ENCODE measurements at places on chromosomes 11 and 22. TPM values are rescaled to one million over a fixed set of nuclear protein-coding genes. Genes with fewer than 3 reads are reported as not detected.
A peak's percentile ranks its signal among the peaks of the same experiment; 100 is the strongest.

- no peaks in the 10 kb centered on the region for H3K27me3 ChIP-seq
- peak overlapping the region; percentile 40 for H3K27ac ChIP-seq
- peaks cover 41% of the 10 kb centered on the region for H3K36me3 ChIP-seq
These were observed 17.3 kb downstream of the PIK3IP1 start for GRCh38 chr22:31275018-31275417.

- H3K27me3 ChIP-seq = no peaks in the 10 kb centered on the region
- H3K4me3 ChIP-seq = no peak overlapping the region
- no peak for DNase-seq
- no peaks in the 10 kb centered on the region for H3K4me1 ChIP-seq
These were observed 165.0 kb upstream of the TRPC6 start for GRCh38 chr11:101748572-101749344.

The MLC1 gene
- total RNA-seq = 1.3 TPM

The TRIM6 gene
- total RNA-seq = 0.47 TPM

DNA sequence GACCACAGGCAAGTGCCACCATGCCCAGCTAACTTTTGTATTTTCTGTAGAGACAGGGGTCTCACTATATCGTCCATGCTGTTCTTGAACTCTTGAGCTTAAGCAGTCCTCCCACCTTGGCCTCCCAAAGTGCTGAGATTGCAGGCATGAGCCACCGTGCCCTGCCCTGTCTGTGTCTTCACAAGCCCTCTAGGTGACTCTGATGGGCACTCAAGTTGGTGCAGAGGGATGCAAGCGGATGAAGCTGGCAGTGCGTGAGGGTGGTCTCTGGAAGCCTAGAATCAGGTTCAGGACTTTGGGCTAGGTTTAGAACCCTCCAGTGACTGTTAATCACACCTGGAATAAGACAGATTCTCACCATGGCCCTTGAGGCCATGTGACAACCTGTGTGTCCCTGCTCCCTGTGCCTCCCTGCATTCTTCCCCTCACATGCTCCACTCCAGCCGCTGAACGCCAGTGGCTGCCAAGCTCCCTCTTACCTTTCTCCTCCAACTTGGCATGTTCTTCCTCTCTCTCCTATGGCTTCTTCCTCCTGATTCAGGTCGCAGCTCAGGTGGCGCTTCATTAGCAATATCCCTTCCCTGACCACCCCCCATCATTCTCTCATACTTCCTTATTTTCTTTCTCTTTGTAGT is 242.3 kb upstream of the TBCEL start:
- no peaks in the 10 kb centered on the region for H3K4me1 ChIP-seq
- no peaks in the 10 kb centered on the region for H3K36me3 ChIP-seq
- no peak overlapping the region for H3K4me3 ChIP-seq
- H3K27me3 ChIP-seq = peaks cover 15% of the 10 kb centered on the region
- DNase-seq = no peak

DNA sequence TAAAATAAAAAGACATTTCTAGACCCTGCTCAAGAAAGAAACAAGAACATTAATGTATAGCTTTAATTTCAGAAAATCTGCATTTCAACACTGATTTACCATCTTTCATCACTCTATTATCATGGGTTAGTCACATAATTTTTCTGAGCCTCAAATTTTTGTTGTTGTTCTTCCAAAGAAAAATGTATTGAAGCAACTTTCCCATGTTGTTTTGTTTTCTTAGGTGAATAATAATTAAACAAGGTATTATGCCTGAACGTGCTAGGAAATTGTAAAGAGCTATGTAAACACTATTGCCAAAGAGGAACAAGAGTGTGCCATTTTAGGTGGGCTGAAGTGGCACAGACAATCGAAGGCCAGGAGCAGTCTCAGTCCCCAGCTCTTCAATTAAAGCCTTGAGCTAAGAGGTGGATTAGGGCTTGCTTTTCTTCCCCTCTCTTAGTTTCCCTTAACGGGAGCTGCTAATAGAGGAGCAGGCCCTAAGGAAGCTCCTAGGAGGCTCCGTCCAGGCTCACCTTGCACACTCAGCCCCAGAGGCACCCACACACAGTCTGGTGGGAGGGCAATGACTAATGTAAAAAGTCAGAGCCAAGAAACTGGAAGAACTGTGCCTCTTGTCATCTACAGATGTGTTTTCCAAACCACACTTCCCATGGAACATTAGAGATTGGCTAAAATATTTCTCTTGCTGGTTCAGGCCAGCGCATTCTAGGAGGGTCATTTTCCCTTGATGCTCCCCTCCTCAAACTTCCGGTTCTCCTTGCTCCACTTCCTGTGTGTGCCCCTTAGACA is 8.8 kb upstream of the UBASH3B start:
- H3K27ac ChIP-seq = no peak overlapping the region
- no peak overlapping the region for H3K4me3 ChIP-seq
- no peaks in the 10 kb centered on the region for H3K4me1 ChIP-seq
- no peak for DNase-seq
- H3K27me3 ChIP-seq = no peaks in the 10 kb centered on the region
- no peaks in the 10 kb centered on the region for H3K36me3 ChIP-seq

DNA sequence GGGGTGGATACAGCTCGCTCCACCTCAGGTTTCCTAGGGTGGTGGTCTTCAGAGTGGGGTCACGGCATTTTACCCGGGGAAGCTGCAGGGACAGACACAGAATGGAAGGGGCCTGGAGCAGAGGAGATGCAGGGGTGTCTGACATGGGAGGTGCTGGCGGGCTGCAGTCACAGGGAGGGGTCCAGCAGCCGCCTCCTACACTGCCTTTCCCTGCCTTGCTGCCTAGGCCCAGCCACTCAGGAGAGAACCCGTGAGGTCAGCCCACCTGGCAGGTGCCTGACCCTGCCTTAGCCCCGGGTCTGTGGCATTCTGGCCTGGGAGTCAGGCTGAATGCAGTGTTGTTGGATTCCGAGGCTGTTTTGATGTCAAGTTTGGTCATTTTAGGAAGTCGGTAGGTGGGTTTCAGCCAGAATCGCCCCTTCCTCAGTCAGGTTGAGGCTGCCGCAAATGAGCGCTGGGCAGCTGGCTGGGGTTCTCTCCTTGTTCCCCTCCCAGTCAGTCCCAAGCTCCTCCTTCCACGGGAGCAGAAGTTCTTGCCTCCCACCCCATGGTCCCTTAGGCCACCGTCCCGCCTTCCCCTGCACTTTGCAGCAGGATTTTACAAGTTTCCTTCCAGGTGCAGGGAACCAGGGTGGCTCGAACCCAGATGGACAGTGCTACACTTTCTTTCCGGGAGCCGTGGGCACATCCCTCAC is 294.5 kb downstream of the TBC1D22A start:
- DNase-seq = no peak
- H3K27ac ChIP-seq = no peak overlapping the region
- no peaks in the 10 kb centered on the region for H3K27me3 ChIP-seq
- peaks cover 15% of the 10 kb centered on the region for H3K4me1 ChIP-seq

- H3K27ac ChIP-seq = no peak overlapping the region
- H3K4me1 ChIP-seq = peaks cover 24% of the 10 kb centered on the region
- H3K27me3 ChIP-seq = peaks cover 12% of the 10 kb centered on the region
- no peak for DNase-seq
- H3K36me3 ChIP-seq = peaks cover 13% of the 10 kb centered on the region
These were observed 19.6 kb downstream of the RTN4RL2 start for GRCh38 chr11:57479911-57480310.

GRCh38 chr11:120774591-120775386 is 249.1 kb upstream of the TBCEL start:
- no peak overlapping the region for H3K27ac ChIP-seq
- no peak overlapping the region for H3K4me3 ChIP-seq
- H3K4me1 ChIP-seq = no peaks in the 10 kb centered on the region
- H3K36me3 ChIP-seq = no peaks in the 10 kb centered on the region
- DNase-seq = no peak

DNA sequence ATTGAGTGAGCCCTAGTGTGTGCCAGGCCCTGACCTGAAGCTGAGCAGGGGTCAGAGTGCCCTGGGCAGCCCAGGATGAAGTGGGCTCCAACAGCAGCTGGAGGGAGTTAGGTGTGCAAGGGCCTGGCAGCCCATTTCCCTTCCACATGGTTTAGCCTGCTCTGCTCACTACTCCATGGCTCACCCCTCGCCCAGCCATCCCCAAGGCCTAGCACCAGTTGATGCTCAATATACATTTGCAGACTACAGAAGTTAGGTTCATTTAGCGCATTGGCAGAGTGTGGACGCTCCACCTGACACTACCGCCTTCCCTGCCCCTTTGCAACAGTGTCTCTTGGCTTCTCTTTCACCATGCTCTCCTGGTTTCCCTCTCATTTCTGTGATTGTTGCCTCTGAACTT is 3.8 kb downstream of the ATG16L2 start:
- H3K27me3 ChIP-seq = no peaks in the 10 kb centered on the region
- no peak for DNase-seq
- no peak overlapping the region for H3K4me3 ChIP-seq

DNA sequence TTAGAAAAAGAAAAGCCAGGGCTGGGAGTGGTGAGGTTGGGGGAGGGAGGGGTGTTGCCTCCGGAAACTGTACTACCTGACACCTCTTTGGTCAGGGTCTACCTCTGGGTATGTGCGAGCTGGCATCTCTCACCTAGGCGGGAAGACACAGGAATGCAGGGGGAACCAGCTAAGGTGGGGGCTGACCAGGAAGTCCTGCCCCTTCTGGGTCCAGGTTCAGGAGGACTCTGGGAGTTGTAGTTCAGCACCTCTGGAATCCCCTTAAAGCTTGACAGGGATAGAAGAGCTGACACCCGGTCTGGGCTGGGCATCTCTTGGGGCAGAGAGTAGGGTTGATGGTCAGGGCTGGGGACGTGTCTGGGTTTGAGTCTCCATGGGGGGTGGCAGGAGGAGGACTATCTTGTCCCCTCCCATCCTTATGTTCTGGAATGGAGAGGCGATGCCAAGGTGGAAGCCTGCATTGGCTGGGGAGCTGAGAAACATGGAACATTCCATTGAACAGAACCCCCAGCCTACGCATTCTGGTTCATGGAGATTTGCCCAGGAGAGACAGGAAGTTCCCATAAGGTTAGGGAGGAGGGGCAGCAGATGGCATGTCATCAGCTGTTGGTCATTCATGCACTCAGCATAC is 2.1 kb upstream of the KIAA1671 start:
- H3K27ac ChIP-seq = no peak overlapping the region
- H3K36me3 ChIP-seq = no peaks in the 10 kb centered on the region
- no peak for DNase-seq
- peaks cover 17% of the 10 kb centered on the region for H3K4me1 ChIP-seq
- peaks cover 57% of the 10 kb centered on the region for H3K27me3 ChIP-seq

The KRTAP5-9 gene
- total RNA-seq = not detected

The RIC3 gene
- 7.7 TPM for total RNA-seq

DNA sequence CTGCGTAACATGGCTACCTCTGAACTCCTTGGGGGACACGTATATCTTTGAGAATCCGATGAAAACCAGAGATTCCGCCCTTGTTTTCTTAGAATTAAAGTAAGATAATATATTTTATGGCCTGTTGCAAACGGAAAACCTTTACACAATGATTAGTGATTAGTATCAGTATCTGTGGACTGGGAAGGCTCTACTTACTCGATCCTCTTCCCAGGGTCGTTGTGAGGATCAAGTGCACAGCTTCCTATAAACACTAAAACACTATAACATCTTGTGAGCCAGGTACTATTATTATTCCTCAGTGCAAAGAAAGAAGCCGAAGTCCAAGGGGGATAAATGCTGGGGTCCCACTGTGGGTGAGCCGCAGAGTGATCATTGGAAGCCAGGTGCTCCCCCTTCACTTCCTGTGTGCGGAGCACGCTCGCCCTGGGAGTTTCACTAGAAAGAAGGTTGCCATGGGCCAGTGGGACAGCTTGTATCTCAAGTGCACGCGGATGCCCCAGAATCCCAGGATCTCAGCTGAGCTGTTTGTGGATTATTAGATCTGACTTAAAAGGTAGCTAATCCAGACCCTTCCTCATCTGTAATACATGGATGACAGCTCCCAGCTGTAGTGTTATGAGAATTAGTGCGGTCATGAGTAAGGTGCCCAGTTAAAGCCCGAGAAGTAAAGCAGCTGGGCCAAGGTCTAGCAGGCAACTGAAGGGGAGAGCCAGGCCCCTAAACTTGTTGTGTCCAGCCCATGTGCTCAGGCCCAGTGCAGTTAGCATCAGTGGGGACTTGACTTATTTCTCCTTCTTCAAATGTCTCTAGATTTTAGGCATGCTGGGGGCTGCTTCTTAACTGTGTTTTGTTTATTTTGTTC is 839 bp downstream of the CBY1 start:
- H3K36me3 ChIP-seq = no peaks in the 10 kb centered on the region
- H3K27me3 ChIP-seq = no peaks in the 10 kb centered on the region
- H3K4me3 ChIP-seq = peak overlapping the region; percentile 94
- H3K4me1 ChIP-seq = peaks cover 14% of the 10 kb centered on the region
- DNase-seq = peak; percentile 71
